ENCODE measurements at places on chromosomes 12 and 14.
A peak's percentile ranks its signal among the peaks of the same experiment; 100 is the strongest.

DNA sequence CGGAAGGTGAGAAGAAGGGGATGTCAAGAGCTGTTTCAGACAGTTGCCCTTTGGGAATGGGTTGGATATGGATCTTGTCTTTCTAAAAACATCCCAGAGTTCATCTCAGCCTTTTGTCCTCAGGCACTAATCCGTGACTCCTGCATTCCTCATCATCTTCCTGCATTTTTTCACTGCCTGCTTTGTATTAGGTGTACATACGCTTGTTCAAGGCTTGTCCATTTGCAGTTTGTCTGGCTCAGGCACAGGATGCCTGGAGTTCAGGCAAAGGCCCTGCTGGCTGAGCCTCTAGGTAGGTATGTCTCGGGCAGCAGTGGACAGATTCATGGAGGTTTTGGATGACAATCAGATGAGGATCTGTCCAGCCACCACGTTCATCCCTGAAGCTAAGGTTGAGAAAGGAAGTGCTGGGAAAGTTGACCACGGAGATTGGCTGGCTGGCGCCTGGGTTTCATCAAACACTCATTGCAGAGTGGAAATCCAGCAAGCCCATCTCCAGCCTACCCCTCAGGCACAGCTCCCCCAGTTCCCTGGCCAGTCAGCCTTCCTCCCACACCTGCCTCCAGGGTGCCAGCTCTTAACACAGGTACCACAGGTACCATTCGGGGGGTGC is 12.4 kb upstream of the TMEM106C start:
- DNase-seq: peak; percentile 49

GRCh38 chr12:115351514-115352077 is 667.6 kb upstream of the TBX3 start:
- peak; percentile 52 for DNase-seq

- DNase-seq: no peak
These were observed 365 bp upstream of the CCDC88C start for GRCh38 chr14:91417983-91418386.

GRCh38 chr12:58081488-58081887 is 140.1 kb downstream of the ATP23 start:
- DNase-seq: no peak

GRCh38 chr12:132238488-132238854 is 90.9 kb downstream of the GALNT9 start:
- no peak for DNase-seq

GRCh38 chr14:64815257-64815656 is 64.5 kb downstream of the SPTB start:
- no peak for DNase-seq

DNA sequence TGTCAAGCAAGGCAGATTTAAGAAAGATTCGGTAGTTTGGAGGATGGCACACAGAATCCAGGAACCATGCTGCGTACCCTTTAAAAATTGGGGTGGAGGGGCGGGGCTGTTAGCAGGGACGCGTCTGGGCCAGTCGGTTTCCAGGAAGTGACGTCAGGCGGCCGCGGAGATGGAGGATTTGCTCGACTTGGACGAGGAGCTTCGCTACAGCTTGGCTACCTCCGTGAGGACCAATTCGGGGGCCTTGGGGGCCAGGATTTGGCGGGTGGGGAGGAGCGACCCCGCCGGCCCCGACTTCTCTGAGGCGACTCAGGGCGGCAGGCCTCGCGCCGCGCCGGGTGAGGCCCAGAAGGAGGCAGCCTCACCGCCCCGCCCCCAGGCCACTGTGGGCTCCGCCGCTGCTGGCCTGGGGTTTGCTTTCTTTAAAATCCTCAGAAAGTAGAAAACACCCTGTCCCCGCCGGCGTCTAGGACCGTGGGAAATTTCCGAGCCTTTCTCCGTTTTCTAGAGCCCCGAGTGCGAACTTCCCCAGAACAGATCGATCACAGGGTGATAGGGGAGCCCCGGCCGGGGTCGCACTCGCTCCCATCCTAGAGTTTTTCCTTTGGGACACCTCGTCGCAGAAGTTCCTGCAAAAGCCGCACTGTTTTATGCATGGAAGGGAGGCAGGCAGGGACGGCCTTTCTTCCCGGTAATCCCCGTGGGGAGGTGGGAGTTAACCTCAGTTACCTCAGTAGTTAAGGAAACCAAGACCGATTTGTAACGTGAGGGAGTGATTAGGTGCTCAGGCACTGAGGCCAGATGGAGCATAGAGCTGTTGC is at the start of gene IFT43:
Gene IFT43 (plus strand): TSS at position 146 of the 821 bp plus-strand sequence. CDS start 24 bp downstream, at position 170.
- peak; percentile 84 for DNase-seq
